ENCODE measurements at places on chromosomes 2 and 18. TPM values are rescaled to one million over a fixed set of nuclear protein-coding genes. Genes with fewer than 3 reads are reported as not detected.

DNA sequence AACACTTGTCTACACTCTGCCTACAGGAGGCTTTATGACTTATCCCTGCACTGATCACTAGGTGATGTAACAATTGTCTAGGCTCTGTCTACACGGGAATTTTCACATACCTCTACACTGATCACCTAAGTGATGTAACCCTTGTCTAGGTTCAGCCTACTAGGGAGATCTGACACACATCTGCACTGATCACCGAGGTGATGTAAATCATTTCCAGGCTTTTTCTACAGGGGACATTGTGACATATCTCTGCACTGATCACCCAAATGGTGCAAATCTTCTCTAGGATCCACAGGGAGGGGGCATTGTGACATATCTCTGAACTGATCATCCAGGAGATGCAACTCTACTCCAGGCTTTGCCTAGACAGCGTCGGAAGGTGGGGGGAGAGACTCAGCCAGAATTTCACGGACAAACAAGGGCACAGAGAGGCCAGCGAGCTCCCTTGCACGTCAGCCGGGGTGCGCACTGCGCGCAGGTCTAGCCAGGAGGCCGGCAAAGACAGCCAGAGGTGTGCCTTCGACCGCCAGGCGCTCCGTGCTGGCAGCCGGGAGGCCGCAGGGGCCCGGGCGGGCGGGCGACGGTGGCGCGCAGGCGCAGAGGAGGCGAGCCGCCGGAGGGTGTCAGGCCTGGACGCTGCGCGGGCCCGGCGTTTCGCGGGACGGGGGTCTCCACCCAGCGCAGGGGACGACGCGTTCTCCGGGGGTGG is 46.9 kb upstream of the USP14 start:
- peak overlapping the region; percentile 82 for H3K4me3 ChIP-seq
- no peaks in the 10 kb centered on the region for H3K27me3 ChIP-seq
- H3K36me3 ChIP-seq, result peaks cover 3% of the 10 kb centered on the region
- H3K27ac ChIP-seq, result peak overlapping the region; percentile 84
- H3K4me1 ChIP-seq, result peaks cover 4% of the 10 kb centered on the region

ELMOD3 gene
- 23.1 TPM for total RNA-seq

DNA sequence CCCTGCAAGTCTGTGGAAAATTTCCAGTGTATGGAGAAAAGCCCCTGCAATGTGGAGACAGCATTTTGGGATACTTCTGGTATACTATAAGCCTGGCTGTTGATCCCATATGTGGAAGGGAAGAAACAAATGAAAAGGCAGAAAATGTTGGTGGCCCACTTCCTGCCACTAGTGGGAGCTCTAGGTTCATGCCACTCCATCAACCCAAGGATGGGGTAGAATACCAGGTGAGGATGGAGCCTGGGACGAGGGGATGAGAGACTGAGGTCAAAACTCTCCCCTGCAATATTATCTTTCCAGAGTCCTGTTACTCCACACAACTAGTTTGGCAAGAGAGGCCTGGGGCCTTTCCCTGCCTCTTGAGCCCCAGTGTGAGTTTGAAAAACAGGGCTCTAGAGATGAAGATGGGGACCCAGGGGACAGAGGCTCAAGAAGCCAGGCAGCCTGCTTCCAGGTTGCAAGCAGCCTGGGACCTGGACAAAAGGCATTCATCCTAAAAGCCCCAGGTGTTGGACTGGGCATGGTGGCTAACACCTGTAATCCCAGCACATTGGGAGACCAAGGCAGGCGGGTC is 31.9 kb downstream of the BMP10 start:
- DNase-seq, result no peak
- H3K4me1 ChIP-seq, result peaks cover 6% of the 10 kb centered on the region
- no peak overlapping the region for H3K27ac ChIP-seq
- H3K4me3 ChIP-seq, result no peak overlapping the region

DNA sequence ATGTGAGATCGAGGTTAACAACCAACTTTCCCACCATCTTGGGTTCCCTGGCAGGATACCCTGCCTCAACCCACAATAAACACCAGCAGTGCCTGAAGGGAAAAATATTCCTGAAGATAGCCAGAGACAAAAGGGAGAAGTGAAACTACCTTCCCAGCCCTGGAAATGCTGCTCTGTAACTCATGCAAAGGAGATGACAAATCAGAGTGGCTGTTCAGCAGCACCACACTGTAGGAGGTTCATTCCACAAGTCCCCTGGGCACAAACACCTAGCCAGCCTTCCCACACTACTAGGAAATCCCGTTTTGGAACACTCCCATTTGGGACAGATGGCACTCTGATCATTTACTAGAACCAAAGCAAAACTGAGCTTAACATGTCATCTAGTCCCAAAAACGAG is 190.7 kb upstream of the RBBP8 start:
- H3K27ac ChIP-seq, result no peak overlapping the region
- H3K36me3 ChIP-seq, result peaks cover 2% of the 10 kb centered on the region
- H3K27me3 ChIP-seq, result peaks cover 9% of the 10 kb centered on the region
- H3K4me1 ChIP-seq, result peaks cover 10% of the 10 kb centered on the region
- H3K4me3 ChIP-seq, result no peak overlapping the region

- no peaks in the 10 kb centered on the region for H3K36me3 ChIP-seq
- no peaks in the 10 kb centered on the region for H3K4me1 ChIP-seq
Observed at GRCh38 chr2:223585666-223586065, 16.5 kb downstream of the SCG2 start.

FBXO15 gene
- 2.1 TPM for total RNA-seq

- no peak for DNase-seq
- no peaks in the 10 kb centered on the region for H3K4me1 ChIP-seq
Observed at GRCh38 chr18:55384551-55385275, 203.3 kb downstream of the TCF4 start.

Data from activated naive CD8-positive, alpha-beta T cell treated with anti-CD3 and anti-CD28 coated beads, Interleukin-2, amount 10 ng/mL, durations not matched to agents 7 days and 5 days (primary cell).